Trophoblast cell (in vitro differentiated cells and primary cell): ENCODE measurements at places on chromosomes 5 and 9.
A peak's percentile ranks its signal among the peaks of the same experiment; 100 is the strongest.

- DNase-seq: peak; percentile 82
These were observed 10.6 kb downstream of the PRR7 start for GRCh38 chr5:177456976-177457851.

DNA sequence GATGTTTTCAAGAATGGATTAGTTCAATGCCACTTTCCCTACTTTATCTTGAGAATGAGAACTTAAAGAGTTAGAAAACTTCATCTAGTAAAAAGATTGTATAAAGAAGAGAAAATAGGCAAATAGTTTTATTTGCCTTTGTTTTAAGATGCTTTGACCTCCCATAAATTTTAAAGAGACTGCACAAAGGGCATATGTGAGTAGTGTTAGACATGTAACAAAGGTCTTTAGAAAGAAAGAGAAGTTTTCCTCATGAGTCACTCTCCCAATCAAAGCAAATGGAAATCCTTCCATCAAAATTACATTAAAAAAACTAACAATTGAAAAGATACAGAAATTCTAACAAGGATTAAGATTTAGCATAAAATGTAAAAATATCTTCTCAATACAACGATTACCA lies 381.8 kb upstream of the KIF2A start:
- DNase-seq: no peak

DNA sequence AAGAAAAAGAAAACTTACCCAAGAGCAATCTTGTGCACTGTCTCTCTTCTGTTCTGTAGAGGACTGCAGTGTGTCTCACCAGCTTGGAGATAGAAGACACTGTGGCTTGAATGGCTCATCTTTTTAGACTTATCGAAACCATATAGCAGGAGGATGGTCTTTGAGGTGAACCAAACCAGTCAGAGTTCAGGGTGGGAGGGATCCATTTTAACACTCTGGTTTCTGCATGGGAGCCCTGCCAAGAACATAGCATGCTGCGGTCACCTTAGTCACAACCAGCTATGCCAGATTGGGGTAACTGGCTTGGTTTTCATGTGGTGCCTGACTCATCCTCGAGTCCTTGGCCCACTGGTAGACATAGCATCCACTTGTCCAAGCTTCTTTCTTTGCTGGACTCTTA lies 135.1 kb downstream of the PAPPA start:
- DNase-seq: peak; percentile 68

DNA sequence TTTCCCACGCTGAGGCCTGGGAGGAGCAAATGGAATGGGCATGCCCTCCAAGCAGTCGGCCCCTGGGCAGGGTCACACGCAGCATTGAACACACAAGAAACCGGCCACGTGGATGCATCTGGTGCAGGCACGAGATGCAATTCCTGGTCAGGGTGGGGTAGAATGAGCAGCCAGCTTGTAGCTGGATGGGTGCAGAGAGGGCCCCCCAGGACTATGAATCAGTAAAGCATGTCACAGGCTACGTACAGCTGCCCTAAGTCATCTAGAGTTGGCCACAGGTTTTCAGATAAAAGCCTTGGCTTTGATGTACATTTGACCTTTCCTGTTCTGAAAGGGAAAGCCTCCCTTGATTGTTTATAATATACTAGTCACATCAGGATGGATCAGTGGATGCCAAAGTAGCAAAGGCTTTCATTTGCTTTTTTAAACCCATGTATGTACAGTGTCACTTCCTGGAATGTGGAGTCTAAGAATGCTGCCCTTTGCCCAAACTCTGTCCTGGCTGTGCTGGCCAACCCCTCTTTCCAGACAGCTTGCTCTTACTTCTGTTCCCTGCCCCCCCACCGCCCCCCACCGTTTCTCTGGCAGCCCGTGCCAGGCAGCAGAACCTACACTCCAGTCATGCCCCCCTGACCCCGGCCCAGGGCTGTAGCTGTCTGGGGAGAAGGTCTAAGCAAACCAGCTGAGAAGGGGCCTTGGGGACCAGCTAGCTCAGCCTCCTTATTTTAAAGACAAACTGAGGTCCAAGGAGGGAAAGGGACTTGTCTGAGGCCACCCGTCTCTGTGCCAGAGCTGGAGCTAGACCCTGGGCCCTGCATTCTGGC lies 169.2 kb downstream of the HSPA4 start:
- DNase-seq: no peak

DNA sequence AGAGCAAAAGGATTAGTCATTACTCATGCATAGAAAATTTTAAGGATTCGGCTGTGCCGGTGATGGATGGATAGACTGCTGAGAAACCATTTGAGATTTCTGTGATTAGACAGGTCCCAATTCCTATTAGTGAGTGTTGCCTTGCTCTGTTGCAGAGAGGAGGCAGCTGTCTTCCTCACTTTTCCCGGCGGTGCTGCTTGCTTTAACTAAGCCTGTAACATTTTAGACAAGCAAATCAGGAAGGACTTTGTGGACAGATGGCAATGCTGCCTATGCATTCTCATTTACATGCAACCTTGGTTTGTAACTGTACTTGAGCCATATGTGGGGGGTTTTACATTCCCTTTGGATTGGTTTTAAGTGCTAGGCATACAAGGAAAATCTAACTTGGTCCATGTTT lies 1176.3 kb downstream of the CDH18 start:
- no peak for DNase-seq

- peak; percentile 4 for DNase-seq
These were observed 294.1 kb upstream of the CD180 start for GRCh38 chr5:67490543-67491321.

- peak; percentile 94 for DNase-seq
These were observed 44.9 kb downstream of the SHB start for GRCh38 chr9:38024036-38024681.
